Fibroblast of upper back skin (primary cell): ENCODE measurements at places on chromosomes 5 and 9.
A peak's percentile ranks its signal among the peaks of the same experiment; 100 is the strongest.

DNA sequence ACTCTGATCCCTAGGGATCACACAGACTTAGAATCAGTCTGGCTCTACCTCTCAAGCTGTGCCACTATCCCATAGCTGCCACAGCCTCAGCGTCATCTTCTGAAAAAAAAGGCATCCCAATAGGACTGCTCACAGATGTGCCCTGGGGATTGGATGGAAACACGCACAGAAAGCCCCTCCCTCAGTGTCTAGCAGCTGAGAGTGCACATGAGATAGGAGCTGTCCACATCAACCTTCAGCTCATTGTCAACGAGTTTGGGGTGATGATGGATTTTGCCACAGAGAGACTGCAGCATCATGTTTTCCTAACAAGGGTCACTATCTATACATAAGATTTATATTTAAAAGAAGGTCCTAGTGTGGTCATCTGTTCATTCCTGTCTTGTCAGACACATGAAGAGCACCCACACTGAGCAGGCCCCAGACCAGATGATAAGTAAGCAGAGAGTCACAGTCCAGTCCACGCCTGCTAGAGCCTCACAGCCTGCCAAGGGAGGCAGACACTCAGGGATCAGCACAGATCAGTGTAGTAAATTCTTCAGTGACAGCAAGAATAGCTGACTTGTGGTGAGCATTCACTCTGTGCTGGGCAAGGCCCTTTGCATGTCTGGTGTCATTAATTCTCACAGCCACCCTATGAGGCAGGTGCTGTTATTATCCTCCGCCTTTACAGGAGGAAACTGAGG lies 25.8 kb downstream of the AFAP1L1 start:
- no peak for DNase-seq

- DNase-seq: peak; percentile 61
Observed at GRCh38 chr5:107743373-107744000, 72.8 kb upstream of the EFNA5 start.

DNA sequence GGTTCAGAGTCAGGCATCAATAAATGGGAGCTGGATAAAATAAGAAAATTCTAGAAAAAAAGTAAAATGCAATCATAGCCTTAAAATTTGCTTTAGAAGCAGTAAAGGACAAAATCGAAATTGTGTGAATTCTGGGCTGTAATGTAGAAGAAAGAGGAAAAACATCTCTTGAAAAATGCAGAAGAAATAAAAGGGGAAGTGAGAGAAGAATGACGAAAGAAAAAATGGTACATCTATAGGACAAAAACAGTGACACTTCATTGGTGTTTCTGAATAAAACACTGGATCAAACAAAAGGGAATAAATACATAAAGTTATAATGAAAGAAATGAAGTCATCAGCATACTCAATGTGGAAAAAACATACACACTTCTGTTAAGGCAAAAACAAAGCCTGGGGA lies 642.3 kb downstream of the ACTL7B start:
- DNase-seq: no peak

DNA sequence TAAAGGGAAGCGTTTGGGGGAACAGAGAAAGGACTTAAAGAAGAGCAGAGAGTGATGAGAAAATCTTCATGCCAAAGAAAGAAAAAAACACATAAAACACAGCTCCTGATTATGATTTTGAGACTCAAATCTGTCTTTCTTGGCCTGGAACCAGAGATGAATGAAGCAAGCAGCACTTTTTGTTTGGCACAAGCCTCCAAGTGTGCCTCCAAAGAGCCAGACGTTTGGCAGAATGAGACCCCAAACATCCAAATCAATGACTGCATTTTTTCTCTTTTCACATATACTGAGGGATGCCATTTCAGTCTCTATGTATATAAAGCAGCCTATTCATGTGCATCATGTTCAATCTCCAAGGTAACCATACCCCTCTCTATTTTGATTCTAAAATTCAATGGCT lies 424.2 kb downstream of the TUSC1 start:
- no peak for DNase-seq

DNA sequence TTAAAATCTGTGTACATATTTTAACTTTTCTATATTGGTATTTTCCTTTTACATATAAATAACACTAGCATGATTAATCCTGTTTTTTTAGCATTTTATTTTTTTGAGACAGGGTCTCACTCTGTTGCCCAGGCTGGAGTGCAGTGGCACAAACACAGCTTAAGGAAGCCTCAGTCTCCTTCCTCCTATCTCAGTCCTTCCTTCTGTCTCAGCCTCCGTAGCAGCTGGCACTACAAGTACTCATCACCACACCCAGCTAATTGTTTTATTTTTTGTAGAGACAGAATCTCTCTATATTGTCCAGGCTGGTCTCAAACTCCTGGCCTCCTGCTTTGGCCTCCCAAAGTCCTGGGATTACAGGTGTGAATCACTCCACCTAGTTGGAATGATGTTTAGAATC lies 1.5 kb upstream of the C5orf24 start:
- DNase-seq: no peak

- no peak for DNase-seq
Observed at GRCh38 chr5:36402512-36402906, 100.8 kb upstream of the RANBP3L start.

GRCh38 chr9:37761511-37761910 lies 7.9 kb downstream of the TRMT10B start:
- DNase-seq: peak; percentile 62

- peak; percentile 12 for DNase-seq
Observed at GRCh38 chr5:79798893-79799590, 109.4 kb downstream of the CMYA5 start.

DNA sequence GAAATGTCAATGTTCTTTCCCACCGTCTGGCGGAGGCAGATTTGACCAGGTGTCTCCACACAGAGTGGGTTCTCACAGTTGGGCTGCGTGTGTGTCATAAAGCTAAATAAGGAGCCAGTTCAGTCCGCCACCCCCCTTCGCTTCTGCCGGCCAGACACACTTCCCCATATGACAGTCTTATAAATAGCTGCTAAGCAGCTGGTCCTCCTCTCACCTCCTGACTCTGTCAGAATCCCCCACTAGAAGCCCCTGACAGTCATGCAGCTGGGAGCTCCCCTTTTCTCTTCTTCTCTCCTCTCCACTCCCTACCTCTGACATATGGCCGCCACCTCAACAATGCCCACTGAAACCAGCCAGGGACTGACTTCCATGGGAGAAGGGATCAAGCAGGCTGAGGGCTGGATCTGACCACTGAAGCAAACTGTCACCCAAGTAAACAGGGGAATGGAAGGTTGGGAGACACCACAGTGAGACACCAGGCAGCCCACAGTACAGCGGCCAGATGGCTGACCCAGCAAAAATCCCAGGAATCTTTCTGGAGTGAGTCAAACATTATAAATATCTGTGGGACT lies 141.9 kb upstream of the EFNA5 start:
- DNase-seq: peak; percentile 82

- DNase-seq: no peak
Observed at GRCh38 chr5:6236858-6237481, 141.4 kb downstream of the MED10 start.

DNA sequence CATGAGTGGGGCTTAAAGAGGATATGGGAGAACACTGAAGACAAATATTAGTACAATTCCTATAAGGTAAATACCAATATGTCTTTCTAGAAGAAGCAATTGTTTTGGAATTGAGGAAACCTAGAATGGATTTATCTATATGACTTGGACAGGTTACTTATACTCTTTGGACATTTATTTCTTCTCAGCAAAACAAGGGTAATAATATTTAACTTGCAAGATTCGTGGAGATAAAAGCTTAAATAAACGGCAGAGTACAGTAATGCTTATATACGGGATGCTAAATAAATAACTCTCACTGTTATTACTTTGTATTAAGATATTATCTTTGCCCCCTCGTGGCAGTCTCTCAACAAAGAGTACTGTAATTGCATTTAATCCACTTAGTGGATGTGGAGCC lies 8.6 kb downstream of the DMRTA1 start:
- DNase-seq: no peak

DNA sequence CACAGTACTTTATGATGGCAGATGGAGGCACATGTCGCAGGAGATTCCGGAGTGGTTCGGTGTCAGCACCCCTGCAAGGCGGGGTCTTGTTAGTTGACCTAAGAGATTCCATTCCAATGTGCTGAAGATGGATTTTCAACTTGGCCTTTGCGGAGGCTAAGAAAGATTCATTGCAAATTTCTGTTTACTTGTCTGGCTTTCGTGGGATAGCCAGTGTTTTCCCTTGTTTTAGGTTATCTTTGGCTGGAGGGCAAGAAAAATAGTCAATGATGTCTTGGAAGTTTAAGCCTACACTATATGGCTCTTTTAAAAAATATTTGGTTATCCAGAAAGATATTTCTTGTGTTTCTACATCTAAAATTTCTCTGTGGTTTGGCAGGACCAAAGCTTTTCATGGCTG lies 123.6 kb upstream of the PTCH1 start:
- no peak for DNase-seq

DNA sequence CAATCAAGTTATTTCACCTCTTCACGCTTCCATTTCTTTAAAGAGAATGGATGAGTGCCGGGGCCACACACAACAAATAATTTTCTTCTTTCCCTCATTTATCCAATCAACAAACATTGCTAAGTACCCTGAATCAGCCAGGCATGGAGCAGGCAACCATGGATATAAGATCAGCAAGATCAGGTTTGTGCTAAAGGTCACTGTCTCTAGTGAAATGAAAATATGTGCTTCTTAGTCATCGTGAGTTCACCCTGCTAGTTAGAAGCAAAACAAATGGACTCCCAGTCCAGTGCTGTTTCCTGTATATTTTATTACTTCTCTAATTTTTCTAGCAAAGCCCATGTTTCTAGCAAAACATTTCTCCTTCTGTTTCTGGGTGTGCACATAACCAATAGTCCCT lies 629.2 kb downstream of the BNC2 start:
- peak; percentile 48 for DNase-seq

DNA sequence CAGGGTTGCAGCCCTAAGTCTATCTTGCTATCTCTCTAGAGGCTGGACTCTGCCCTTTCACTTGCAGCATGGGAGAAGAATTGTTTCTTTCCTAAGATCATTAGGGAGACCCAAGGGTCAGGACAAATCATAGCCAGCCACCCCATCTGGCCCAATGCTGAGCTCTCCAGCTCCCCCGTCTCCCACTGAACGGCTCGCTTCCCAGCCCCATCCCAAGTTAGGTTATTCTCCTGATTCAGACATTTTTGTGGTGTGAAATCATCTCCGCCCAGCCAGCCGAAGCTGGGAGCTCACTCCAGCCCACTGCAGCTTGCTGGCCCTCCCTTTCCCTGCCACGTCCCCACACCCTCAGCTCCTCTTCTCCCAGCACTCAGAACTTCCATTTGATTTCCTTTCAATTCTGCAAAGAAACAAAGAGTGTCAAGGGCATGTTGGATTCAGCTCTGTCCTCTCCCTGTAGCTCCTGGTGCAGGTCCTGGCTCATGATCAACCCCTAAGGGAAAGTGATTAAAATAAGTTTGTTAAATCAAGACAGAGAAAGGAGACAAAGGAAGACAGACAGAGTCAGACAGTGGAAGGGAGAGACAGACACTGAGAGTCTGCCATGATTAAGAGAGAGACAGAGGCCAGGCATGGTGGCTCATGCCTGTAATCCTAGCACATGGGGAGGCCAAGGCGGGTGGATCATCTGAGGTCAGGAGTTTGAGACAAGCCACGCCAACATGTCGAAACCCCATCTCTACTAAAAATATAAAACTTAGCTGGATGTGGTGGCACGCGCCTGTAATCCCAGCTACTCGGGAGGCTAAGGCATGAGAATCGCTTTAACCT lies 12.6 kb upstream of the SPARC start:
- DNase-seq: peak; percentile 99

DNA sequence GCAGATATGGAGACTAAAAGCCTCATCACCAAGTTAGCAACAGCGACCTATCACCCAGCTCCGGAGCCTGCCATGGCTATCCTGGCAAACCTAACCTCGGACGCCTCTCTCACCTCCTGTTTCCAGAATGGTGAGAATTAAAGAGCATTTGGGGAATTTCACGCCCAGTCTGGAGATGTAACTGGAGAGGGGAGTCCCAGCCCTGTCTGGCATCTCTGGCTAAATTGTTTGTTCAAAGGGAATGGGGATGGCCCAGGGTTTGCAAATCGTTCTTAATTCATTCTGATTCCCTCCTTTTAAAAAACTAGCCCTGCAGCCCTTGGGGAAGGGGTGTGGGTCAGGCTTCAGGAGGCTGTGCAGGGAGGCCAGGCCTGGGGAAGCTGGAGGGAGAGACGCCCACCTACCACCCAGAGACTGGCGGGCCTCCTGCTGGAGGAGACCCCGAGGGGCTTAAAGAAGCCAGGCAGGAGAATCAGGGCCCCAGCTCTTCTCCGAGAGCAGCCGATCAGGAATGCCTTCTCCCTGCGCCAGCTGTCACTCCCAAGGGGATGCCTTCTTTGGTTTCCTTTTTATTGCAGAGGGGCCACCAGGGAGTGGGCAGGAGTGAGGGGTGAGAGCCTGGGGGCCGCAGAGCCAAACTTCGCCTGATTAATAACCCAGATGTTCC lies 964 bp upstream of the COL5A1 start:
- no peak for DNase-seq

GRCh38 chr9:96192710-96193109 lies 109.3 kb downstream of the HSD17B3 start:
- no peak for DNase-seq

DNA sequence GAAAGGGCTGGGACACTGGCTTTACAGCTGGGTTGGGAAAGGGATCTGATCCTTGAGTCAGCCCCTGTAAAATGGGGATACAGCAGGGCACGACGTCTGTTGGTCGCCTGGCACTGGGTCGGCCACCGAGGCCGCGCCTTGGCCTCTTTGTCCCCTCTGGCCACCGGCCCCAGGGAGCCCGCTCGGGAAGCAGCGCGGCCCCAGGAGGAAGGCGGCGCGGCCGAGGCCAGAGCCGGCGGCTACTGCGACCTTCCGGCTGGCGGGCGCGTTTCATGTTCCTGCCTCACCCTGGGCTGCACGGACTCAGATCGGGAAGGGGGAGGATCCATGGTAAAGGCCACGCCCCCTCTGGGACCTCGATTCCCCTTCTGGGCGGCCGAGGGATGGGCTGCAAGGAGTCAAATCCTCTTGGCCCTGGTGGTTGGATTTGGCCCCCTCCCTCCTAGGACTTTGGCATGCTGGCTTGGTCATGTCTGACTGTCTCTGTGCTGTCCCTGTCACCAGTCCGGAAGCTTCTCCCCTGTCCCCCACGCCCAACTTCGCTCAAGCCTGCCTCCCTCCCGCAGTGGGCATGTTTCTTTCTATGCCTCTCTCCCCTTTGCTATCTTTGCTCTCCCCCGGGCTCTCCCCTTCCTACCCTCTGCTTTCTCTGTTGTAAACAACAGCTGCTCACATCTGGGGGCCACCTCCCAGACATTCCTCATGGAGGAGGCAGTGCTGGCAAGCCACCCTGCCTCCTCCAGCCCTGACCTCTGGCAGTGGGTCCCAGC lies 25.8 kb downstream of the FPGS start:
- DNase-seq: peak; percentile 52

GRCh38 chr5:131637694-131638093 lies 2.7 kb upstream of the RAPGEF6 start:
- no peak for DNase-seq

DNA sequence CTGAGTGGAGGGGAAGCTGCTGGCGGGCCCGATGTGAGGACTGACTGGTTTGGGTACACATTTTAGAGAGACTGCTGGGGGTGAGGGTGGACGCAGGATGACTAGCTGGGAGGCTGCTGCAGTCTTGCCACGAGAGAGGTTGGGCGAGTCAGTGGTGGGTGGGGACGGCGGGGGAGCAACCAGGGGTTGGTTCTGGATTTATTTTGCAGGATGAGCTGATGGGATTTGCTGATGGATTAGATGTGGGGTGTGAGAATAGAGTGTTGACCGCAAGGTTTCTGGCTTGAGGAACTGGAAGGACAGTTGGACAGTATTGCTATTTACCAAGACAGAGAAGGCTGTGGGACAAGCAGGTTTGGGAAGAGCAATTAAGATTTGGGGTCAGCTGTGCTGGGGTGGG lies 5.8 kb upstream of the NDST1 start:
- DNase-seq: peak; percentile 41
